Bladder microvascular endothelial cell (primary cell): ENCODE measurements at places on chromosomes 11 and 22. TPM values are rescaled to one million over a fixed set of nuclear protein-coding genes. Genes with fewer than 3 reads are reported as not detected.

Gene RNF26
- 3.2 and 8.2 TPM in 2 replicates for total RNA-seq

Gene RGL4
- not detected in 2 replicates for total RNA-seq

Gene RASD2
- total RNA-seq = not detected in 2 replicates

Gene ISX
- not detected in 2 replicates for total RNA-seq

Gene BDNF
- total RNA-seq = 0.32 and 0.88 TPM in 2 replicates

Gene OR10D3
- total RNA-seq = not detected in 2 replicates

Gene ART1
- not detected in 2 replicates for total RNA-seq

Gene OR8D4
- not detected in 2 replicates for total RNA-seq

Gene ZP1
- total RNA-seq = not detected in 2 replicates

Gene SLC22A25
- not detected in 2 replicates for total RNA-seq

Gene OR9G1
- not detected in 2 replicates for total RNA-seq

Gene MRGPRX4
- 0.57 TPM in 1 of 2 replicates, not detected in the other for total RNA-seq

Gene OR10V1
- total RNA-seq = not detected in 2 replicates

Gene LGALS12
- total RNA-seq = not detected in 2 replicates

Gene CALCA
- not detected in 2 replicates for total RNA-seq

Gene KCNJ1
- total RNA-seq = under 0.01 and 0.06 TPM in 2 replicates

Gene AMBRA1
- 16.0 and 27.7 TPM in 2 replicates for total RNA-seq

Gene SPON1
- 0.06 TPM in 1 of 2 replicates, not detected in the other for total RNA-seq
